ENCODE measurements at places on chromosomes 2 and 18.

GRCh38 chr2:203185864-203186263, 53.0 kb upstream of the CYP20A1 start:
- no peak for DNase-seq

DNA sequence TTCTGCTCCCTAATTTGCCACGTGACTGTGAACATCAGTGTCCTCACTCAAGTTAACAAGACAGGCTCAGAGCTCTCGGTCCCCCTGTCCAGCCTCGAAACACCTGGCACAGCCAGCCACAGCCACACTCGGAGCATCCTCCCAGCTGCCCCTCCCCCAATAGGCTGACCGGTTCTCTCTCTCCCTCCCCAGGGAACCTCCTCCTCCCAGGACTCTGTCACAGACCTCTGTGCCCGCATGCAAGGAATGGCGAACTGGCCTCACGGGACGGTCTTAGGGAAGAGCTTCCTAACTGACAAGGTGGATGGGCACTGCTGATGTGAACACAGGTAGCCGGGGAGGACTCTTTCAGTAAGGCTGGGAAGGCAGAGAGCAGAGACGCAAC, 18.8 kb downstream of the CYP26B1 start:
- DNase-seq: no peak

GRCh38 chr2:98869272-98869641, 66.8 kb downstream of the CRACDL start:
- DNase-seq: peak; percentile 59

DNA sequence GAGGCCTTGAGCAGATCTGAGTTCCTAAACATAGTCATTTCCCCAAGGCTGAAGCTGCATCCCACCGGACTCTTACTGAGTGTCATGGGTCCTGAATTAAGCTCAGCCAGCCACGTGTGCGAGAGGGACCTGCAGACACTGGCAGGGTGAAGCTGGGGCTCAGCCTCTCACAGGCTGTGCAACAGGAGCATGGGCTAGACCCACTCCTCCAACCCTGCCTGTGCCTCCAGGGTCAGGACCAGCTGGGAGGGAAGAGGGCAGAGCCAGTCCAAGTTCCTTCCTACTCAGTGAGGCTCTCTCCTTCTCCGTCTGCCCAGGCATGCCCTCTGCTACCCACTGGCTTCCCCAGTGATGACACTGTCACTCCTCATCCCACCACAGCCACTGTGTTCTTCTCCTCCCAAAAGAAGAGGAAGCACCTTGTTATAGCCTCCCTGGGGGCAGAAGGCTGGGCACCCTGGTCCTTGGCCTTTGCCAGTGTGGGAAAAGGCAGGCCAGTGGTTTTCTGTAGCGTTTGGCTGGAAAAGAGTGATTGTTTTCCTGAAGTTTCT, 78.9 kb downstream of the KCNF1 start:
- no peak for DNase-seq

DNA sequence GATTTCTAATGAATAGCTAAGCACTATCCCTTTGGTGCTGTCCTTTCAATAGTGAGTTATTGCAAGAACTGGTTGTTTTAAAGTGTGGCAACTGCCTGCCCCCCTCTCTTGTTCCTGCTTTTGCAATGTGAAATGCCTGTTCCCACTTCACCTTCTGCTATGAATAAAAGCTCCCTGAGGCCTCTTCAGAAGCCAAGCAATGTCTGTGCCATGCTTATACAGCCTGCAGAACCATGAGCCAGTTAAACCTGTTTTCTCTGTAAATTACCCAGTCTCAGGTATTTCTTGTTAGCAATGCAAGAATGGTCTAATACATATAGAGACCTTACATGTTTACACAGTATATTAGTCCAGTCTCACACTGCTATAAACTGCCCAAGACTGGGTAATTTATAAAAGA, 15.0 kb upstream of the METTL21A start:
- no peak for DNase-seq

DNA sequence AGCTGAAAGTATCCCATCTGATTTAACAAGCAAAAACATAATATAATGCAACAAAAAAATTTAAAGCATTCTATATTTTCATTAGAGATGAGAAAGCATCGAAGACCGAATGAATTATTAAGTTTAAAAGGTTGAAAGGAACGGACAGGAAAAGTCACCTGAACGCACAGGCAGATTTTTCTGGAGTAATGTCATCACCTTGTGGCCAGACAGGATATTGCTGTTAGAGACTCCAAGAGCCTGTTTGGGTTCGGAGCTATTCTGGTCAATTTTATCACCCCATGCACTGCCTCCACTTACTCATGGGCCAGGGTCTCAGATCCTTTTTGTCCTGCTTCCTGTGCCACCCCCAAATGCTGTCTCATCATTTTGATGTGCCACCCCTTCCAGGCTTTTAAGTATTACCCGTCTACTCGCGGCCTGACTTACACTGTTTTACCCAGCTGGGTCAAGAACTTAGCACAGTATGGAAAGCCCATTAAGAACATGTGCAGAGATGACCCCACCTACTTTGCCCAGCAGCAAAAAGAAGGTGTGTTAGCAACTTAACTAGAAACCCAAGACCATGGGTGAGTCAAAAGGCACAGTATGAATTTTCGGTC, 27.3 kb downstream of the GKN2 start:
- DNase-seq: peak; percentile 61

DNA sequence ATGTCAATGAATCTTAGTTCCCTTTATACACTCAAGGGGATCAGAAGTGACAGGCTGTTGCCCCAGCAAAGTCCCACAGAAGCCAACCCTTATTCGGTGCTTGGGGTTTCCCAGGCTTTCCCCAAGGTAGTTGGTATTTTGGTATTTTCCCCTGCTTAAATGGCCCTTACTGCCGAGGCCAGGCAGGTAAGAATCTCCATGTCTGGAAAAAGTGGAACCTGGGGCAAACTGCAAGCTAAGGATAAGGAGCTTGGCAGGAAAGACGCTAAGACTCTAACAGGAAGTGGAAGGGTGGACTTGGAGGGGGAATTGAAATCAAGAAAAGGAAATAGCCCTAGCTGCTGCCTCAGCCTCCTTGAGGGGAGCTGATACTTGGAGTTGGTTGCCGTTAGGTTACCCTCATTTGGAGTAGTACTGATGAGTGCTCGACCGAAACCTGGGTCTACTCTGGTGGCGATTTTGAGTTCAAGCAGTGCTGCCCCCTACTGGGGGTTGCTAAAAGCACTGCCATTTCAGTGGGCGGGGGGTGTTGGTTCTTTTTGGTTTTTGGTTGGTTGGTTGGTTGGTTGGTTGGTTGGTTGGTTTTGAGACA, 3.3 kb upstream of the GPBAR1 start:
- peak; percentile 45 for DNase-seq

DNA sequence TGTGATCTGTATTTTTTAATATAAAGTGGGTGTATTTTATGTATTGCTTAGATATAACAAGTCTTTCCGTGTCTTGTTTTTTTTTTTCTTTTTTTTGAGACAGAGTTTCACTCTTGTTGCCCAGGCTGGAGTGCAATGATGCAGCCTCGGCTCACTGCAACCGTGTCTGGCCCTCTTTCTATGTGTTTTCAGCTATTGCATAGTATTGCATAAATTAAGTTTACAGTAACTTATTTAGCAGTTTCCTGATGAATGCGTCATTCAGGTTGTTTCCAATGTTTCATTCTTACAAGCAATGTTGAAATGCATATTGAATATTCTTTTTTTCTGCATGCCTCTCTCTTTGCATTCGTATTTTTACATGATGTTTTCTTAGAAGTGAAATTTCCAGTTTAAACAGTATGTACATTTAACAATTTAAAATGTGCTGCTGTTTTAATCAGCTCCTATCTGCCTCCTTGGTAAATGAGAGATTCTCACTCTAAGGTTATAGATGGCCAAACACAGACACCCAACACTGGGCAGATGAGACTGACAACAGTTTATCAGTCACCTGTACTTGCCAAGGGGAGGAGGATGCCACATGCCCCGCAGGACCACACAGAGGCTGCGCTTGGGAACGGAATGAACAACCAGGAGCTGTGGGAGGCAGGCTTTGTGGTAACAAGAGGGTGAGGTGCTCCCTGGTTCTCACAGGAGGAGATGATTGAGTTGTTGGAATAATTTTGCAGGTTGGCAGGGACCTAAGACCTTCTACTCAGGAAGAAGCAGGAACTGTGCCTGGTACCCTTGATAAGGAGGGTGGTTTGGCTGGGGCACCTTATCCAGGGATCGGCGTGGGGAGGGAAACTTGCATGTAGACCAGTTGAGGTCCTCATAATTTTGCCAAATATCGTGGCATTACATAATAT, 7.5 kb downstream of the SLC9A4 start:
- no peak for DNase-seq

- peak; percentile 79 for DNase-seq
Observed at GRCh38 chr2:45647356-45647755, 4.1 kb upstream of the PRKCE start.

- DNase-seq: no peak
Observed at GRCh38 chr2:206064077-206064476, 21.9 kb downstream of the INO80D start.
